SHP77 (cell line): ENCODE measurements at places on chromosomes 13 and 19.

GRCh38 chr19:4064149-4064495 lies 2.6 kb downstream of the ZBTB7A start:
- DNase-seq = no peak

GRCh38 chr13:51370116-51370515 lies 30.6 kb downstream of the SERPINE3 start:
- no peak for DNase-seq

DNA sequence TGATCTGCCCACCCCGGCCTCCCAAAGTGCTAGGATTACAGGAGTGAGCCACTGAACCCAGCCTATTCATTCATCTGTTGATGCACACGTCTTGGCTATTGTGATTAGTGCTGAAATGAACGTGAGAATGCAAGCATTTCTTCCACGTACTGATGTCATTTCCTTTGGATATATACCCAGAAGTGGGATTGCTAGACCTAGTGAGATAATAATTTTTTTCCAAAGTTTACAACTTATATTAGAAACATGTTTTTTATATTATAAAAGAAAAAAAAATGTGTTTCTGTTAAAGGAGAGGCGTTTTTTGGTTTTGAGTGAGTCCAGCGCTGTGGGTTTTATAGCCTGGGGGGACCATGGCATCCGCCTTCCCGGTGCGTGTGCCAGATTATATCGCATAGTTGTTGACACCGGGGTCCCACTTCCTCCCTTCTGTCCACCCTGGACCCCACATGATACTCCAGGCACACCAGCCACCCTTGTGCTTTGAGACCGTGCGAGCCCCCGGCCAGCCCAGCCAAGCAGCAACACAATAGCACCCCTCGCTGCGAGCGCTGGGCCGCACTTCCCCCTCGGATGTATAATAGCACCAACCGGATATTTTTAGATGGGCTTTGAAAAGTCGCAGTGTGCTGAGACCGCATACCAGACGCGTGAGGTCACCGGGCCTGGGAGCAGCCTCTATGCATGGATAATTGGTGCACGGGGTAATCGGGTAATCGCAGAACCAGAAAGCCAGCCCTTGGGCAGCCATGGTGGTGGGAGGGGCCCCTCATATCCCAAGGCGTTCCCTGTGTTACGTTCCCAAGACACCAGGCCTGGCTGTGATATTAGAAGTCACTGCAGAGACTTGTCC lies 59.6 kb downstream of the MYO9B start:
- DNase-seq = no peak

DNA sequence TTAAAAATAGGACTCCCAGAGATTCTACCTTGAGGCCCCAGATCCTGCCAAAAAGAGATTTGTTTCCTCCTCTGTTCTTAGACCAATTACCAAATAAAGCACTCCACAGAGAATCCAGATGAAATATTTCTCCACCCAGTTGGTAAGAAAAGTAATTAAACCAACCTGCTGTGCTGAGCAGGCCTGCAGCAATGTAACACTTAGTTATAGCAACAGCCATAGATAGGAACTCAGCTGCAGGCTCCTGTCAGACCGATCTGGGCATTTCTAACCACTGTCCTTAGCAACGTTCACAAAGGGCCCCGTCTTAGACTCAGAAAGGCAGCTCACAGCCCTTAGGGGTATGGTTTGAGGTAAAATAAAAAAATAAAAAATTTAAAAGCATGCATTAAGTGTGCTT lies 271.1 kb downstream of the KCNRG start:
- no peak for DNase-seq

DNA sequence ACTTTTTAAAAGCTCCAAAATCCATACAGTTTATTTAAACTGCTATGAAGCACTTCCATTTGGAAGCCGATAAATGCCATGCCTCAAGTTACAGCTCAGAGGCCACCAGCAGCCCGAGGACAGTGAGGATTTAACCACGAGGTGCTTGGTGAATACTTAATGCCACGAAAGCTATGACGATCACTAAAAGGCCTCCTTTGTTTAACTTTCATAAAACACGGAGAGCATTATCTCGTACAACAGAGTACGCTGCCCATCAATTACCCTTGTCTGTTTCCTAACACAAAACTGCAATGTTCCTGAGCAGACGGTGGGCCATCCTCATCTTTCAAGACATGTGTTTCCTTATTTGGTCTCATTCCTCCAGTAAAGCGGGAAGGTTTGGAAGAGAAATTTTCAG lies 58.4 kb downstream of the PEPD start:
- DNase-seq = no peak
